ENCODE measurements at places on chromosomes 16 and 17. TPM values are rescaled to one million over a fixed set of nuclear protein-coding genes. Genes with fewer than 3 reads are reported as not detected.

ASPA gene
- 0.87 TPM for total RNA-seq

AKAP10 gene
- total RNA-seq, result 35.7 TPM

TNFRSF13B gene
- total RNA-seq, result not detected

SNX11 gene
- total RNA-seq, result 16.1 TPM

KRTAP4-4 gene
- not detected for total RNA-seq

PPP1R27 gene
- not detected for total RNA-seq

GPR179 gene
- total RNA-seq, result under 0.01 TPM

CCL14 gene
- total RNA-seq, result not detected

PHF12 gene
- 47.0 TPM for total RNA-seq

ABCA5 gene
- 5.7 TPM for total RNA-seq

FOXL1 gene
- total RNA-seq, result 2.1 TPM

ADAM11 gene
- total RNA-seq, result 0.20 TPM

CDRT15 gene
- total RNA-seq, result not detected

GALR2 gene
- not detected for total RNA-seq

APPBP2 gene
- total RNA-seq, result 47.1 TPM

TP53TG3D gene
- not detected for total RNA-seq

TMC7 gene
- 1.1 TPM for total RNA-seq

PRSS33 gene
- not detected for total RNA-seq

TBC1D26 gene
- not detected for total RNA-seq

NT5C3B gene
- 74.0 TPM for total RNA-seq

B4GALNT2 gene
- total RNA-seq, result 1.2 TPM

TP53TG3F gene
- total RNA-seq, result not detected

NFE2L1 gene
- total RNA-seq, result 75.0 TPM

GSG1L gene
- total RNA-seq, result not detected

MYH1 gene
- total RNA-seq, result not detected

C17orf100 gene
- 1.4 TPM for total RNA-seq

PRAC1 gene
- total RNA-seq, result not detected

SNX20 gene
- not detected for total RNA-seq

CEP112 gene
- total RNA-seq, result 15.3 TPM

ALKBH5 gene
- 124 TPM for total RNA-seq

SMIM36 gene
- not detected for total RNA-seq

SLC52A1 gene
- 0.55 TPM for total RNA-seq

KRTAP17-1 gene
- not detected for total RNA-seq

LRRC75A gene
- under 0.01 TPM for total RNA-seq

WFIKKN1 gene
- total RNA-seq, result not detected

CD79B gene
- total RNA-seq, result not detected

FAM171A2 gene
- total RNA-seq, result 2.7 TPM

ENPP7 gene
- total RNA-seq, result not detected

BCL6B gene
- 0.05 TPM for total RNA-seq

CHST5 gene
- 0.05 TPM for total RNA-seq

CCDC144A gene
- not detected for total RNA-seq

SLC38A8 gene
- total RNA-seq, result not detected

SEPTIN12 gene
- not detected for total RNA-seq

SLC5A10 gene
- total RNA-seq, result 0.87 TPM

UNKL gene
- total RNA-seq, result 13.8 TPM

GAS2L2 gene
- not detected for total RNA-seq

AP1G1 gene
- 118 TPM for total RNA-seq

CD300LB gene
- total RNA-seq, result not detected
